ENCODE measurements at places on chromosomes 13 and 19.

- DNase-seq: peak; percentile 94
These were observed 19.2 kb downstream of the RCN3 start for GRCh38 chr19:49546825-49547565.

DNA sequence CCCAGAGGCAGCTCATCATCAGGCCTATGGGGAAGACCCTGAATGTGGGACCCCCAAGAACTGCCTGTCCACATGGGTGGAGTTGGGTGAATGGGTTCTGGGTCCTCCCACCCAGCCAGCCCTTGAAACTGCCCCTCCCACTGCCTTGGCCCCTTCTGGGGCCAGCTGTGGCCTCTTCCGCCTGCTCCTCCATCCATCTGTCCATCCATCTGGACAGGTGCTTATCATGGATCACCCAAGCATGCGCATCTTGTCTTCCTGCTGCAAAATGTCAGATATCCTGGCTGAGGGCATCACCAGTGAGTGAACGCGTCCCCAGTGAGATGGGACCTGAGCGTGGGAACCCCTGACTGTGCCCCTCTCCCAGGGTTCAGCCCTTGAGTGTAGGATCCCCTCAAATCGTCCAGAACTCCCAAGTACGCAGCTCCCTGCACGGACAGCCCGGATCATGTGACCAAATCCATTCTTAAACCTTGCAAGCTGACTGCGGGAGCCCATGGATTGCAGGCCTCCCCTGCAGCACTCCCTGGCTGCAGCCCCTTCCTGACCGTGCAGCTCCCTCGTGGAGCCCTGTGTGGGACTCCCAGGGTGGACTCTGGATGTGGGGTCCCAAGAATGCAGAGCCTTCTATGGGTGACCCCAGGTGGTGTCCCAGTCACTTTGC is 2.0 kb downstream of the STXBP2 start:
- no peak for DNase-seq

DNA sequence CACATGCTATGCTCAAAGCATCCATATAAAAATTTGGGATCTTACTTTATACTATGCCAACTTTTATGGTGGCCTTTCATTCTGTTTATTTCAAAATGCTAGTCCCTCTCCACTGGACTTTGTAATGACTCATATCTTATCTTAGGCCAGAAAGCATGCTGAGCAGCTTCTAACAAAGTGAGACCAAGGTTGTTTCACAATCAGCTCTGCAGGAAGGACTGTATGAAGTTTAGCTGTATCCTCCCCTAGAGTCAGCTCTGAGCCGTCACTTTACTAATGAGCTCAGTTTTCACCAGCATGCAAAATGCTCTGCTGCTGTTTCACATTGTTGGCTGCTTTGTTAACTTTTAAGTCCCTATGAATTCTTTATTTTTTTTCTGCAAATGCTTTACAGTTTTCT is 1608.8 kb downstream of the OLFM4 start:
- DNase-seq: peak; percentile 75

- DNase-seq: no peak
These were observed 11.2 kb downstream of the DAPK3 start for GRCh38 chr19:3959766-3960131.

DNA sequence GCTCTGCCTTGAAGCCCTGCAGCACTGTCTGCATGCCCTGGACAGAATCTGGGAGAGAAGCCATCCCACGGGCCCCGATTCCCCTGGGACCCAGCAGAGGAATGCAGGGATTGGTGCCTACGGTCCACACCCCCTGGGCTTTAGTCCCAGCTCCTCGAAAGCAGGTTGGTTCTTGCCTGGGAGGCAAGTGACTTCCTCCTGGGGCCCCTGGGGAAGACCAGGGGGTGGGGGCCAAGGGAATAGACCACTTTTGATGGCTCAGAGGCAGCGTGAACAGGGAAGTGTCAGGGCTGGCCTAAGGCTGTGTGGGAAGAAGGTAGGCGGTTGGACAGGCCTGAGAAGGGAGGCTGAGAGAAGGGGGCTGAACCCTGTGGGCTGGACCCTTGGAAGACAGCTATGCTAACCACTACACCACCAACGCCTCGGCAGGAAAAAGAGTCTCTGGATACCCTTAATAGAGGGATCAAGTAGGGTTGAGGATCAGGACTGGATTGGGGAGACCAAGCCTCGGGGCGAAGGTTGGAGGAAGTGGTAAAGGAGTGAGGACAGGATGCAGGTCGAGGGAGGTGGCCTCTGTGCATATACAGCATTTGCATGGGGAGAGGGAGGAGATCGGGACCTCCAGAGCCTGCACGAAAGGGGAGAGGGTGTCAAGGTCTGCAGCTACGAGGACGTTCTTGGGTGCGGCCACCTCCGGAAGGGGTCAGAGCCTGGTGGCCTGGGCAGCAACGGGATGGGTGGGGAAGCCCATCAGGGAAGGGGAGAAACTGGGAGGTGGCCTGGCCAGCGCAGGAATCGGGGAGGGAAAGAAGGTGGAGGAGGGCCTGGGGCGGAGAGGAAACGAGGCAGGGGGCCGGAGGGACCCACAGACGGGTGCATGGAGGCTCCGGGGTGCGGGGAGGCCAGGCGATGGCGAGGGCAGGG is 709 bp downstream of the DPP9 start:
- DNase-seq: peak; percentile 60

DNA sequence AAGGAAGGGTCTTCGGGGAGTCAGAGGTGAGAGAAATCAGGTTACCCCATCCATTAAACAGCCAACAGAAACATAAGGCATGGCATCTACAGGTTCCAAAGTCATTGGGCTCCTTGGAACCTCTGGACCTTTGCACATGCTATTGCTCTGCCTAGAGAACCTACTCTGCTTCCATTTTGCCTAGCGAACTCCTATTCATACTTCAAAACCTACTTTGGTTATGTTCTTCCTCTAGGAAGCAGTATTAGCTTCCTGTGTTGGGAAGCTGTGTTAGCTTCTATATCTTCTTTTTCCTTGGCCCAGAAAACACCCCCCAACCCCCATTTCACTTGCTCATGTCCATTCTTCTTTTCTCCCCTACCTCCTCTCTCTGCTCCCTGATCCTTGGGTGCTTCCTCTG is 39.6 kb downstream of the F2RL3 start:
- DNase-seq: no peak

GRCh38 chr13:29423050-29423449 is 172.4 kb downstream of the SLC7A1 start:
- no peak for DNase-seq

DNA sequence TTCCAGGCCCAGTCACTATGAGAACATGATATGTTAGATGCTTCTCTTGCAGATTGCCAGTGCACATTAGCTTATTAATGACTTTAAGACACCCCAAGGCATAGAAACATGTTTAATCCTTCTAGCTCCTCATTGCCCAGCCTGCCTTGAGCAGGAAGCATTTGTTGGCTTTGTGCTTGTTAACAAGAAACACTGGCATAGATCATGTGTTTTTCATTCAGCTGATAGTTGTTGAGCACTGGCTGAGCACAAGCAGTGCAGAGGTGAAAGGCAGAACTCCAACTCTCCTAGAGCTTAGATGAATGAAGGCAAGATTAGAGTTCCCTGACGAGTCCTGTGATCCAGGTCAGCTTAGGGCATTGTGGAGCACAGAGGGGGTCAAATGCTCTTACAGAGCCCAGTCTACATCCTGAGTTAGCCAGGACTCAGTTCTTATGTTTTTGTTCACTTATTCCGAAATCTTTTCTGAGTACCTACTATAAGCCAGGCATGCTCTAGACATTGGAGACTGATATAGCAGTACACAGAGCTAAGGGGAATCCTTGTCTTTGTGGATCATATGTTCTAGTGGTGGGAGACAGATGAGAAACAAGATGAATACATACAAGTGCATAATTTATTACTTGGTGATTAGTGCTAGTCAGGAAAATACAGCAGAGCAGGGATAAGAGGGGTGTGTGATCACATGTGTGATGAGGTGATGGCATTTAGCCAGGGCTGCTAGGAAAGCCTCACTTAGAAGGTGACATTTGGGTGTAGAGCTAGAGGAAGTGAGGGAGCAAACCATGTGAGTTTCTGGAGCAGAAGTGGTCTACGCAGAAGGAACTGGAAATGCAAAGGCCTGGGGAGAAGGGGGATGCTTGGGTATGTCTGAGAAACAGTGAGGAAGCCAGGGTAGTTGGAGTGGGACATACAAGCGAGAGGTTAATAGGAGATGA is 101.2 kb downstream of the WASF3 start:
- DNase-seq: no peak

GRCh38 chr13:39016087-39016486 is 21.8 kb downstream of the PROSER1 start:
- DNase-seq: no peak

GRCh38 chr19:5349041-5349440 is 8.4 kb upstream of the PTPRS start:
- peak; percentile 14 for DNase-seq

GRCh38 chr19:11164879-11165406 is 9.4 kb upstream of the SPC24 start:
- no peak for DNase-seq

- DNase-seq: no peak
These were observed 155.5 kb downstream of the FLT1 start for GRCh38 chr13:28339419-28339818.

DNA sequence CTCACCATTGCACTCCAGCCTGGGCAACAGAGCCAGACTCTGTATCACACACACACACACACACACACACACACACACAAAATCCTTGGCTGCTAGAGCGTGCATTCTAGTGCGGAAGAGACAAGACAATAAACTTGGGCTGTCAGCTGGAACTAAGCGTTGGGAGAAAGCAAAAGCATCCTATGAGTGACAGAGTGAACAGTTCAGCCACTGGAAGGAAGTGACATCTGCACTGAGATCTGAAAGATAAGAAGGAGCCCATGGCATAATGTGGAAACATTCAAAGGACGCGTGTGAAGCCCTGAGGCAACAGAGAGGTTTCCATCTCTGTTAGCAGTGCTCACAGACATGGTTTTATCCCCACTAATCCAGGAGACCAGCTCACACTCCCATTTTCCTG is 3.5 kb upstream of the SLC1A5 start:
- DNase-seq: no peak

DNA sequence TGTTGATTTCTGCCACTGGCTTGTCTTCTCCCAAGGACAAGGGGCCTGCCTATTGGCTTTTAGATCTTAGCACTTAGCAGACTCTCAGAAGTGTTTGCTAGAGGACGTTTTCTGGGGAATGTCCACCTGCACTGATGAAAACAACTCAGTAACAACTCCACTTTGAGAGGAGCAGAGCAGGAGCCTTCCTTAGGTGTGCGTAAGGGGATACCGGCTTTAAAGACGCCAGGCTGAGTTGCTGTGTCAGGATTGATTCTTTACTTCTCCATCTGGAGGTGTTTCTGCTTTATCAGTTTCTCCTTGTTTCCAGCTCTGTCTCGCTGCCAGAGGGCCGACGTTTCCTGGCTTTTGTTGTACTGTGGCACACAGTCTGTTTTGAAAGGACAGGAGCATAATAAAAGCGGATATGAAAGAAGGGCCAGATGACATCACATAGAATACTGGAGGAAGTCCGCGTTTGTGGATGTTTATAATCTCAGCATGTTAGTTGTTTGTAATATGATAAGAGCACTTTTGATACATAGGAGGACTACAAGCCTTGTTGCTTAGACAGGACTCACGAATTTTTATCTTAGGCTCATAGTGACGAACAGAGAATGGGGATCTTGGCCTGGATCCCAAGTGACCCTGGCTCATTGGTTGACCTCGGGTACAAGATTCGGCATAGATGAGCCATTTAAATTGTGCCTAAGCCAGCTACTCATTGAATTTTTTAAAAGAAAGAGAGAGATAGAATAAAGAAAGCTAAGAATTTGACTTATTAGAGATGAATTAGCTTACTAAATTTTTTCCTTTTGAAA is 34.6 kb downstream of the COL4A2 start:
- DNase-seq: no peak

- DNase-seq: peak; percentile 30
These were observed 593 bp downstream of the ATG4D start for GRCh38 chr19:10544242-10544752.

GRCh38 chr13:61252213-61252612 is 163.4 kb downstream of the PCDH20 start:
- no peak for DNase-seq

GRCh38 chr13:108807841-108808240 is 178.4 kb downstream of the MYO16 start:
- no peak for DNase-seq

- no peak for DNase-seq
These were observed 59.0 kb upstream of the FARP1 start for GRCh38 chr13:98083936-98084335.

DNA sequence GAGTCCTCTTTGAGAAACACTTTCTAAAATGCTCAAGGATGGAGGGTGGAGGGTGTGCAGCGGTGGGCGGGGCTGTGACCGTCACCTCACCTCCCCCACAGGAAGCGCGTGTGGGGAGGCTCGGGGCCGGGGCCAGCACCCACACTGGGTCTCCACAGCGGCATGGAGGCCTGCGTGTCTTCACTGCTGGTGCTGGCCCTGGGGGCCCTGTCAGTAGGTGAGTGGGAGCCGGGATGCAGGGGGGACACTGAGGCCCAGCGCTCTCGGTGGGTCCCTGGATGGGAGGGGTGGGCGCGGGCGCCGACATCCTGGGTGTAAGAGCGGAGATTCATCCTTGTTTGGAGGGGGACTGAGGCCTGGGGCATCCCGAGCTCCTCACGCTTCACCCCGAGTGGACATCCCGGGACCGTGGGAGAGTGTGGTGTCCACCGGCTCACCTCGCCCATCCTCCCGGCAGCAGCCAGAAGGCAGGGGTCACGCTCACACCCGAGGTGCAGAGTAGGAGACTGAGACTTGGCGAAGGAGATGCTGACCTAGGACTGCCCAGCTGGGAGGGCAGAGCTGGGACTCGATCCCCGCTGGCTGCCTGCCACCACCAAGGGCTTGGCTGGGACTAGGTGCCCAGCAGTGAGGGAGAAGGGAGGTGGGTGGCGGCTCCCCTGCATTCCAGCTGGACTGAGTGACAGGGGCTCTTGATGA is at the start of gene GZMM:
TSS of gene GZMM (plus strand) at position 144 of the 699 bp plus-strand sequence. CDS start at position 163, 19 bp downstream.
- no peak for DNase-seq

- no peak for DNase-seq
These were observed 9.9 kb downstream of the PLPP2 start for GRCh38 chr19:281156-281853.

GRCh38 chr13:61413572-61414535 is 1.8 kb downstream of the PCDH20 start:
- no peak for DNase-seq

GRCh38 chr13:110590577-110590976 is 24.8 kb upstream of the NAXD start:
- DNase-seq: peak; percentile 32

- peak; percentile 53 for DNase-seq
These were observed 278.8 kb downstream of the SLITRK6 start for GRCh38 chr13:85520445-85520844.

DNA sequence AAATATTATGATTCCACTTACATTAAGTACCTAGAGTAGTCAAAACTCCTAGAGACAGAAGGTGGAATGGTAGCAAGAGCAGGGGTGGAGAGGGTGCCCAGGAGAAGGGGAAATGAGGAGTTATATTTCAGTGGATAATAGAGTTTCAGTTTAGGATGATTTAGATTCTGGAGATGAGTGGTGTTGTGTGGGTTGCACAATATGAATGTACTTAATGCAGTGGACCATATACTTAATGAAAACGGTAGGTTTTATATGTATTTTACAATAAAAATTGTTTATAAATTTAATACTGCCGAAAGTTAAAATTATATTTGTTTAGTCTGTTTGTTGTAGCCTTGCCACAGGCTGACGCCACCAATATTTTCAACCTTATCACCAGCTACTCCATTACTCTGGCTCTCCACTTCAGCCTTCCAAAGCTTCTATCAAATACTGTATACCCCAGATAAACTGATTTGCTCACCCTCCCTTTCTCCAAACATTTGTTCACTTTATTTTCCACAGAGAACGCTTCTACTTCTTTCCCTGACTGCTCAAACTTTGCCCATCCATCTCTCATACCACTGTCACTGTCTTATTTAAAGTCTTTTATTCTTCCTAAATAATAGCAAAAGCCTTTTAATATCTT is 1.4 kb upstream of the RBM26 start:
- peak; percentile 9 for DNase-seq

GRCh38 chr13:57857945-57858344 is 226.4 kb downstream of the PCDH17 start:
- no peak for DNase-seq
